ENCODE measurements at places on chromosomes 6 and 20. TPM values are rescaled to one million over a fixed set of nuclear protein-coding genes. Genes with fewer than 3 reads are reported as not detected.

The CST7 gene
- total RNA-seq: 0.37 TPM

The CST4 gene
- total RNA-seq: 0.22 TPM

The MAN1A1 gene
- total RNA-seq: 131 TPM

The CALHM4 gene
- not detected for total RNA-seq

The SOBP gene
- total RNA-seq: 15.4 TPM

The UNC5CL gene
- 0.12 TPM for total RNA-seq

The SPATS1 gene
- not detected for total RNA-seq
